ENCODE measurements at places on chromosomes 4 and X.

- DNase-seq: no peak
These were observed 29.0 kb downstream of the SYAP1 start for GRCh38 chrX:16748425-16748824.

- no peak for DNase-seq
These were observed 135.3 kb upstream of the MID1 start for GRCh38 chrX:10755439-10756334.

DNA sequence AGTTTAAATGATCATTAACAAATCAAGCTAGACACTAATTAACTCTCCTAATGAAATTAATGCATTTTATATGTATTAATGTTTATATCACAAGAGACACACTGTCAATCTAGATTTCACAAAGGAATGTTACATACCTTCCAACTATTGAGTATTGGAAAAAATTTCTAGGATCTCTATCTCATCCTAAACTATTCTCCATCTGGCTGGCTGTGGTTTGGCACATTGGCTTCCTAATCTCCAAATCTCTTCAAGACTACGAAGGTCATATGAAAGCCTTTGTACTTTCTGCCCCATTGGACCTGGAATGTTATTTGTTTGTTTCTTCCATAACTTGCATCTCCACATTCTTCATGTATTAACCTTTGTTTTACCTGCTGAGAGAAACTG, 1160.0 kb downstream of the ADGRL3 start:
- DNase-seq: no peak

- no peak for DNase-seq
These were observed 654 bp downstream of the ATOH1 start for GRCh38 chr4:93828995-93829819.

- DNase-seq: no peak
These were observed 64.3 kb upstream of the GABRE start for GRCh38 chrX:152038804-152039203.

DNA sequence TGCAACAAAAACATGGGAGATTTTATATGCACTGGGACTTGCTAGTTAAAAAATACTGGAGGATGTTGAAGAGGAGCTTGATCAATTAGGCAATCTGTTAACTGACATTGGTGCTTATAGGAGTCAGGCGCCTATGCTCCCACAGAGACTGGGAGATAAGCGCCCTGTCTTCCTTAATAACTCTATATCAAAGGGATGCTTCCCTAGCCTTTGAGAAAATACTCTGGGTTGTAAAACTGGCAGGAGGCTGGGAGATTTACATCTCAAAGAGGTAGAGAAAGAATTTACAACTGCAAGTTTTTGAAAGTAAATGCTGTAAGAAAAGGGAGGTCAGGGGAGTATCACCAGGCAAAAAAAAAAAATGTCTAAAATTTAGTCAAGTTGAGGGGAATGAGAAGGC, 325.4 kb downstream of the PCDH10 start:
- DNase-seq: no peak

- DNase-seq: no peak
These were observed 119.7 kb downstream of the FRYL start for GRCh38 chr4:48660347-48660746.

GRCh38 chr4:184232202-184232601, 14.5 kb upstream of the ENPP6 start:
- no peak for DNase-seq

- no peak for DNase-seq
These were observed 64.8 kb upstream of the FGG start for GRCh38 chr4:154677300-154677699.
